Thoracic aorta (tissue), 2 donors: ENCODE measurements at places on chromosomes 12 and 14.

DNA sequence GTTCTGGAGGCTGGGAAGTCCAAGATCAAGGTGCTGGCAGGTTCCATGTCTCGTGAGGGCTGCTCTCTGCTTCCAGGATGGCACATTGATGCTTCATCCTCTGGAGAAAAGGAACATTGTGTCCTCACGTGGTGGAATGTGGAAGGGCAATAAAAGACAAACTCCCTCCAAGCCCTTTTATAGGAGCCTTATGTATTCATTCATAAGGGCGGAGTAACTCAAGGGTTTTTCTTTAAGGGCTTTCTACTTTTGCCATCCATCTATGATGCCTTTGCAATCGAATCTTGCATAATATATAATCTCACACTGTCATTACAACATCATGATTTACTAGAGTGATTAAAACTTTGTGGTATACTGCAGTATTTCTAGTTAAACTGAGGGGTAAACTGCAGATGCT, 132.7 kb upstream of the DDHD1 start:
- no peak for DNase-seq

GRCh38 chr14:37889087-37889486, 293.7 kb downstream of the TTC6 start:
- DNase-seq, result no peak

GRCh38 chr14:74034572-74034971, 15.4 kb downstream of the BBOF1 start:
- no peak for DNase-seq

DNA sequence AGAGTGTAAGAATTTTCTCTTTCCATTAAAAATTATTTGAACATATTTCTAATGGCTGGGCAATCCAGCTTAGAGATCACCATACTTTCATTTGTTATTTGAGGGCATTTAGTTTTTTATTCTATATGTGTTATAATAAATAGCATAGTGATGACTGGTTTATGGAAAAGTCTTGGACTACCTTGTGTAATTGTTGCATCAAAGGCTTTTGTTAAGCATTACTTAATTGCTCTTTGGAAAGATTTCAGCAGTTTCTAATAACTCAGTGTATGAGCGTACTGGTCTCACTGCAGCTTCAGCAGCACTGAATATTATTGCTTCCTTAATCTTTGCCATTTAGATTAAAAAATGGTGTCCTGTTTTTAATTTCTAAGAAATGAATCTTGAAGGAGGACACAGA, 22.8 kb downstream of the TMEM19 start:
- no peak for DNase-seq

- peak; percentile 30 for DNase-seq
Measured at GRCh38 chr14:93941293-93941910, 14.3 kb downstream of the FAM181A start.
